ENCODE measurements at places on chromosomes 6 and 20.

GRCh38 chr20:54122189-54122588, 51.6 kb downstream of the CYP24A1 start:
- peak; percentile 71 for DNase-seq

- DNase-seq = no peak
These were observed 252.3 kb upstream of the SASH1 start for GRCh38 chr6:148090326-148090725.

DNA sequence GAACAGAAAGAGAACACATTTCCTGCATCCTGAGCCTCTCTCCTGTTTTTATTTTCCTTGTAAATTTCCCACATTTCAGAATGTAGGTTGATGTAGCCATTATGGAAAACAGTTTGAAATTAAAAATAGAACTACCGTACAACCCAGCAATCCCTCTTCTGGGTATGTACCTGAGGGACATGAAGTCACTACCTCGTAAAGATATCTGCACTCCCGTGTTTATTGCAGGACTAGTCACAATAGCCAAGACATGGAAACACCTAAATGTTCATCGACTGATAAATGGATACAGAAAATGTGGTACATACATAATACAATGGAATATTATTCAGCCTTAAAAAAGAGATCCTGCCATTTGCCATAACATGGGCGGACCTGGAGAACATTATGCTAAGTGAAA, 72.0 kb upstream of the JAG1 start:
- DNase-seq = no peak

GRCh38 chr6:22770054-22770453, 200.7 kb downstream of the HDGFL1 start:
- no peak for DNase-seq

DNA sequence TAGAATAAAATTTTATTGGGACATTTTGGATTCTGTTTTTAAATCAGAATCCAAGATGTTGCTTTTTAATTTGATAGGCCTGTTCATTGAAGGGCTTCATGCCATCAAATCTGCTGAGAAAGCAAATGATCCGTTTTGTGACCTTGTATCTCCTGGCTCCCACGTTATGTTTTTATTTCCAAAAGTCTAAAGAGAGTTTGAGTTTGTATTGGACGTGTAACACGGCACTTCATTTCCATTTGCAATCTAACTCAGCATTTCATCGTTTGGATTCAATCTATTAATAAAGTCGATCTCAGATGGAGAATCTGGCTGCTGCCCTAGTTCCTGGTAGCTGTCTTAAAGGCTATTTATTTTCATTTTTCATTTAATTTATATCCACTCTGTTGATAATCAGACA, 17.0 kb downstream of the KIF25 start:
- DNase-seq = no peak

GRCh38 chr6:54448617-54449016, 140.4 kb downstream of the TINAG start:
- DNase-seq = no peak

- DNase-seq = no peak
These were observed 146.9 kb downstream of the FUT9 start for GRCh38 chr6:96162711-96163120.

- DNase-seq = no peak
These were observed 18.2 kb upstream of the ANGPT4 start for GRCh38 chr20:934186-934840.

DNA sequence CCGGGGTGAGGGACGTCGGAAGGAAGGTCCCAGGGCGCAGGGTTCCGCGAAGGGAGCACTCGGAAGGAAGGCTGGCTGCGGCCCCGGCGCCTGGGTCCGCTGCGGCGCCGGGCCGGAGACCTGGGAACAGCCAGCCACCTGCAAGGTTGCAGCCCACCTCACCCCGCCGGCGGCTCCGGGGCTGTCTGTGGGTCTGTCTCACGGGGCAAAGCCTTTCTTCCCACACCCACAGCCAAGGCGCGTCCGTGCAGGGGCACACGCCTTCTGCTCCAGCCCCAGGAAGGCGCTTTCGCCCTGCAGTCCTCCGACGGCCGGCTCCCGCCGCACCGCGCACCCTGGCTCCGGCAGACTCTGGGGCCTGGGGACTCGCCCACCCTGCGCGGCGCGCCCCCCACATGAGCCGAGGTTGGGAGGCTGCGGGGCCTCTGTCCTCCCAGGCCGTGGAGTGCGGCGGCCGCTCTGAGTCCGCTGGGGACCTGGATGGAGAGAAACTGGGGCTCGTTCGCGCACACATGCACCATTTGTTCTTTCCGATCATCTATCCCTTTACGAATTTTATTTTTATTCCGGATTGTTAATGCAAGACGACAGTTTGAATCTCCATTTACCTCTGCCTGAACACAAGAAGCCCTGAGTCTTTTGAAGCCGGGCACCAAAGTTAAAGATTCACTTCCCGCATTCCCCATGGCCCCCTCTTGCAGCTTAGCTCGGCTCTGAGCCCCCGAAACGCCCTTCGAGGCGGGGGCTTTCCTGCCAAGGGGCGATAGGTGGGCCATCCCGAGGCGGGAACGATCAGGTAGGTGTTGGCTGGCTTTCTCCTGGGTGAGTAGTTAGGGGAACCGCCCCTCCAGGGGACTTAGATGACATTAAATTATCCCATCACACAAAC, 4.5 kb upstream of the FOXC1 start:
- DNase-seq = no peak

DNA sequence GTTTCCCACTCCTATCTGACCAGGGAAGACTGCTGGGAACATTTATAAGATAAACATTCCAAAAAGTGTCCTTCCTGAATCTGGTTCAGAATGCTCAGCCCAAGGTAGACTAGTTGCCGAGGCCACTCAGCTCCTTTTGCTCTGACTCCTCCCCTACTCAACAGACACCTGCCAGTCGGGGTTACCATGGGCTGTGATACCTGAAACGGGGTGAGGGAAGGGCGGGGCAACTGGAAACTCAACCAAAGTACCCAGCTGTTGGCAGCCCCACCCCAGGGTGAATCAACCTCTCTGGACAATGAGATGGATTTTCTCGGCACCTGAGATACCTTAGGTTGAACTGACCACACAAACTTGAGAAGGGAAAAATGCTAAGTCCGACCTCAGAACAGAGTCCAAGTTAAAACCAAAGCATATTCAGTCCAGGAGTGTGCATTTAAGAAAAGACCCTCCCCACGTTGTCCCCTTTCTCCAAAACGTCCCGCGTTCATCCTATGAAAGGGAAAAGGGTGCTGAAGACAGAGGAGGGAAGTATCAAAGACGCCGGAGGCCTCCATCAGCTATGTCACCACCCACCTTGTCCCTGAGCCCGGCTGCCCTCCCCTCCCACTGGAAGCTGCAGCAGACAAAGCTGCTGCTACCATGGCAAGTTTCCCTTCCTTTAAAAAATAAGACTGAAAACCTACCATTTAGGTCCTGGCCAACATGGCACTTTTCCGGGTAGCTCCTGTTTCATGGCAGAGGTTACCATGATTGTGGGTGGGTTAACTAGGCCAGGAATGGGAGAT, 100.1 kb downstream of the SLC23A2 start:
- DNase-seq = no peak

- DNase-seq = no peak
These were observed 90.4 kb downstream of the CD164 start for GRCh38 chr6:109291902-109292301.

GRCh38 chr20:22555791-22556564, 28.4 kb downstream of the FOXA2 start:
- no peak for DNase-seq

GRCh38 chr6:109194880-109195279, 99.6 kb downstream of the CEP57L1 start:
- no peak for DNase-seq

DNA sequence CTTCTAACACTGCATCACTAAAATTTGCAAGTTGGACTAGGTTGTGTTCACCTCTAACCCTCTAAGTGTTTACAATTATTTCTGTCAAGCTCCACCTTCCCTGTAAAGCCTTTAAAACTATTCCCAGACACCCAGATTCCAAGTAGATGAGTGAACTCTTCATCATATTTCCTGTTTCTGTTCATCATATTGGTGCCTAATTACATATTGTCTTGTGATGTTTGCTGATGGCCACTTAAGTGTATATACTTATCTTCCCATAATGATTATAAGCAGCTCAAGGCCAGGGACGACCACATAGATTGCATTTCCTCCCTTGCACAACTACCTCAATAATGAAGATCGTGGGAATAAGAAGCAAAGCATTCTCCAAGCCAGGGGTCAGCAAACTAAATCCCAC, 16.8 kb downstream of the TNFRSF21 start:
- peak; percentile 46 for DNase-seq

DNA sequence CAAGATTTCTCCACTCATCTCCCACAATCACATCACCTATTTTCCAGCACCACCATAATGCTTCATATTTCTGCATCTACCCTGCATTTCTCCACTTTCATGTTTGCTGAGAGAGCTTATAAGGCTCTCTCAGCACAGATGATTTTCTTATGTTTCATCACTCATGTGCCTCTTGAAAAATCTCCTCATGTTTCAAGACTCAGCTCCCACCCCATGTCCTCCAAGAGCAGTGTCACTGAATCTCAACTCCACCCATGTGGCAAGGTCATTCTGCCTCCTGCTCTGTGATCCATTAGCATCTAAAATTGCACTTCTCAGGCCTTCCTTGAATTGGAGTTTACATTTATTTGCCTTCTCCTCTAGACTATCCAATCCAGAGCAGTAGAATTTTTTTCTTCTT, 178.7 kb upstream of the IRAK1BP1 start:
- no peak for DNase-seq

Measured in foreskin fibroblast (primary cell).